ENCODE measurements at places on chromosomes 2 and 18.

- no peak for DNase-seq
Observed at GRCh38 chr2:161246281-161246680, 61.9 kb upstream of the PSMD14 start.

- DNase-seq: no peak
Observed at GRCh38 chr2:164479460-164479859, 141.8 kb downstream of the GRB14 start.

GRCh38 chr2:225326969-225327368 is 72.5 kb upstream of the NYAP2 start:
- no peak for DNase-seq

DNA sequence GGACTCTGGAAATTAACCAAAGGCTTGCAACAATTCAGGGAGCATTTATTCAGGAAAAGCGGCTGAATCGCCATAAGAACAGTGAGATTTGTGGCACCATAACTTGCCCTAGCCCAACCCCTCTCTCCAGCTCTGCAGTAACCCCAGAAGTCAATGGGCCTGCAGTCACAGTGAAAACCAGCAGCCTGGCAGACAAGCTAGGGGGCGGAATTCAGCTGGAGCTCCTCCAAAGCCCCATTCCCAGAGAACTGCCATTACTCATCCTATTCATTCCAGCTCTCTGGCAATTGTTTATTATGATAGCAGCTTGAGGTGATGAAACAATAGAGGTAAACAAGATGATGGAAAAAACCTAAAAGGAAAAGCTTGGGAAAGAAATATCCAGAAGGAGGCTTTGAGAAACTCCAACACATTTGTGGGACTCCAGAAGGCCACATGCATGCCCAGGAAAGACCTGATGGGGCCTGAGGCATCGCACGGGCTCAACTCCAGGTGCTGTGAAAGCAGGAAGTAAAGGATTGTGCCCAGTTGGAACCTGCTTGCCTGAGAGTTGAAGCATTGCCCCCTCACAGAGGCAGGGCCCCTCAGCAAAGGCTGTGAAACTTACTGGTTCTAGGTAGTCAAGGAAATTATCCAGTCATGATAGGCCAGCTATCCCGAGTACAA is 126.7 kb downstream of the TWIST2 start:
- no peak for DNase-seq

DNA sequence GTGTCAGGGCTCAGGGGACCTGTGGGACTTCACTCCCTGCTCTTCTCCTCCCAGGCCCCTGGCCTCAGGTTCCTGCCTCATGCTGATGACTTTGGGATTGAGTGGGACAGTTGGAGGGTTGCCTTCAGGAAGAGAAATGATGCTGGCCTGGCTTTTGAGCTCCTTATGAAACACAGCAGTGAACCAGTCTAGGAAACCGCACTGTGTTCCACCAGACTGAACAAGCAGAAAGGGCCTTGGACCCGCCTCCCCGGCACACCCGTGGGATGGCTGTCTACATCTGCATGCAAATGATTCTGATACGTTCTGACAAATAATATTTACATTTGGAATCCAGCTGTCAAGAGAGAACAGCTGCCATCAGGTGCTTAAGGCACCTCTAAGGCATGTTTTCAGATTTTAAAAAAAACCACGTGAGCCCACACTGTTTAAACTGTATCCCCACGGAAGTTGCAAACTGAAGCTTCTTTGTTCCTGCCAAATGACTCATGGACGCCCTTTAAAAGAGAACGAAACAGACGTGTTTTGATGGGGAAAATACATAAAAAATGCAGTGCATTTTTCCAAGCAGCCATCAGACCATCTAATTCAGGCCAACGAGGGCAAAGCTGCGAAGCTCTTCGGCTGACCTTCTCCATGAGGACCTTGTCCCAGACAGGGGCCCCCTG is 27.6 kb upstream of the ASAP2 start:
- DNase-seq: no peak

DNA sequence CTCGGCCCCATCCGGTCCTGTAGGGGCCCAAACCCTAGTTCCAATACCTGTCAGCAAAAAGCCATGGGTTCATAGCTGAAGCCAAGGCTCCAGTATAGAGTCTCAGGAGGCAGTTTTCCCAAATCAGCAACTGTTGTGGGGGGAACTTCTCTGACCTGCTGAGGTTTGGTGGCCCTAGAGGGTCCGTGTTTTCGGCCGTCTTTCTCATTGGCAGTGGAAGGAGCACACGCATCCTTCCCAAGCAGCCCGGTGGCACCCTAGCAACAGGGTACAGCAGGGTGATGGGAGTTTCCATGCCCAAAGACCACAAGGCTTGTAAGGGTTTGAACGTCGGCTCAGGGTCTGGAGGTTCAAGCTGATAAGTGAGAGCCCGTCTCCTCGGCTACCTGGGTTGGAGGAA is 6.6 kb downstream of the FOSL2 start:
- DNase-seq: no peak

GRCh38 chr18:79789901-79790890 is 7.5 kb upstream of the KCNG2 start:
- DNase-seq: no peak

DNA sequence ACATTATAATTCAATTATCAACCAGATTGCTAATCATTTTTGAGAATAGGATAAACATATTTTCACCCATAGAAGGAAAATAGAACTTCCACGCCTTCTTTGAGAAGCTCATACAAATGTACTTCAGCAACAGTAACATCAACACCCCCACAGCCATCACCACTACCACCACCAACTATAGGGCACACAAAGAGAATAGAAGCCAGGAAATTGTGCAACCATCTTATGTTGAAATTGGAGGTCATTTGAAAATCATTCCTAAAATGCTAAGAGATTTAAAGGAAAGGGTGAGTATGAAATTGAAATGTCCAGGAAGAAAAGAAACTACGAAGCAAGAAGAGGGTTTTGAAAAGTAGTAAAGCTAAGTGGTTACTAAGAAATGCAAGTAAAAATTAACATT is 563.4 kb downstream of the ZNF804A start:
- DNase-seq: no peak

- DNase-seq: no peak
Observed at GRCh38 chr18:78601349-78601748, 378.3 kb upstream of the SALL3 start.

GRCh38 chr2:74227646-74228045 is 29.2 kb downstream of the MTHFD2 start:
- no peak for DNase-seq

DNA sequence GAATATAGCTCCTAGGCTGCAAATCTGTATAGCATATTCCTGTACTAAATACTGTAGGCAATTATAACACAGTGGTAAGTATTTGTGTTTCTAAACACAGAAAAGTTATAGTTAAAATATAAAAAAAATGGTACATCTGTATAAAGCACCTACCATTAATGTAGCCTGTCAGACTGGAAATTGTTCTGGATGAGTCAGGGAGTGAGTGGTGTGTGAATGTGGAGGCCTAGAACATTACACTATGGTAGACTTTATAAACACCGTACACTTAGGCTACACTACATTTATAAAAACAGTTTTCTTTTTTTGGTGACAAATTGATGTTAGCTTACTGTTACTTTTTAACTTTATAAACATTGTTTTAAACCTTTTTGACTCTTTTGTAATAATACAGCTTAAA is 226.3 kb downstream of the CCDC85A start:
- DNase-seq: no peak

DNA sequence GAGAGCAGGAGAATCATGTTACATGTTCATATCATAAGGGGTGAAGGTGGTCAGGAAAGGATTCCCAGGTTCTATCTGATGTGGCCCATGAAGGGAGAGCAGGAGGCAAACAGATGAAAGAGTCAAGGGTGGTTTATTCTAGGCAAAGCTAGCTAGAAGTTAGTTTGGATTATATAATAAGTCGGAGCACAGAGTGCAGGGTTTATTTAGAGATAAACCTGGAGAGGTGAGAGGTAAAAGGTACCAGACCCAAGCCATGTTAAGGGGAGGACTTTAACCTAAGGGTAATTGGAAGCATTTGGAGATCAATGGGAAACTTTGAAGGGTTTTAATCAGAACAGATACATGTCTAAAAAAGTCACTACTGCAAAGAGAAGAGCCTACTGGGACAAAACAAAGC is 69.2 kb upstream of the LRATD1 start:
- no peak for DNase-seq
